Activated naive CD4-positive, alpha-beta T cell treated with anti-CD3 and anti-CD28 coated beads, Interleukin-2, amount 50 U/mL, for 72 hours (primary cell): ENCODE measurements at places on chromosomes 11 and 22.

- DNase-seq, result no peak
These were observed 3.7 kb upstream of the KCNE3 start for GRCh38 chr11:74471037-74471436.

DNA sequence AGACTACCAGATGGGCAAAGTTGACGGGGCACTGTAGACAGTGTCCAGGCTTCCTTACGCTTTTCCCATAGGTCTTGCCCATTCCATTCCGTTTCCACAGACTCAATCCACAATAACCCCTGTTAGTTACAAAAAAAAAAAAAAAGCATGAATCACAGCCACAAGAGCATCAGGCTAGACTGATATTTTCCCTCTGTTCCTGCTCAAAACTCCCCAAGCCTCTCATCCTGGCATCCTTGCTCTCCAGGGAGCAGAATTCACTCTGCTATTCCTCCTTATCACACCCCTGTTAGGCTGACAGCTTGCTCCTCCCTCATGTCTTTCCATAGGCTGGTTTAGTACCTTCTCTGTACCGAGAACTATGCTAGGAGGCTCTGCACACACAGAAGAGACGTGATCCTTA lies 42.2 kb downstream of the TMEM123 start:
- no peak for DNase-seq

DNA sequence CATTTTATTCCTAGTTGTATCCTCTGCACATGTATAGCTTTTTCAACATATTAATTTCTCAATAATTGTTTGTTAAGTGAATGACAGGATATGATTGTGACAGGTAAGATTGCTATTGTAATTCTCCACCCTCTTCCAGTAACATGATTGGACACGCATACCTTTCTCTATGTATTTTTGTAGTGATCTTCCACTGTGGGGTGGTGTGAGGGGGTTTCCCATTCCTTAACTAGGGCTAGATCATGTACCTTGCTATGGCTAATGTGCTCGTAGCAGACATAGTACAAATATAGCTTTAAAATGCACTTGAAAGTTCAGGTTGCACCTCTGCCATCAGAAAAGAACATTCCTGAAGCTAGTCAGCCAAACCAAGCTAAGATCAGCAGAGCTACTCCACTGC lies 2392.8 kb upstream of the RAG2 start:
- no peak for DNase-seq

DNA sequence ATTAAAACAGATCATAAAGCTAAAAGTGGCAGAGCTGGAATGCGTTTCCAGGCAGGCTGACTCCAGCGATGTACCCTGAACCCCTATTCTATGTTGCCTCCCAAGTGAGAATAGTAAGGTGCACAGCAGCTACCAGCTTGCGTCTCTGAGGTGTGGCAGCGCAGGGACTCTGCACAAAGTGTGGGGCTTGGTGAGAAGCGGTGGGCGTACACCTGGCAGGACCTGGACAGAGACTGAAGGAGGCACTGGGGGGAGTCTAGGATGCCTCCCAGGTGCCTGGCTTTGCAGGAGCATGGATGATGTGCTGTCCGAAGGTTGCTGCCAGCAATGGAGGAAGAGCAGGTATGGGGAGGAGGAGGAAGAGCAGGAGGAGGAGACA lies 42.9 kb downstream of the AMPD3 start:
- DNase-seq, result no peak

DNA sequence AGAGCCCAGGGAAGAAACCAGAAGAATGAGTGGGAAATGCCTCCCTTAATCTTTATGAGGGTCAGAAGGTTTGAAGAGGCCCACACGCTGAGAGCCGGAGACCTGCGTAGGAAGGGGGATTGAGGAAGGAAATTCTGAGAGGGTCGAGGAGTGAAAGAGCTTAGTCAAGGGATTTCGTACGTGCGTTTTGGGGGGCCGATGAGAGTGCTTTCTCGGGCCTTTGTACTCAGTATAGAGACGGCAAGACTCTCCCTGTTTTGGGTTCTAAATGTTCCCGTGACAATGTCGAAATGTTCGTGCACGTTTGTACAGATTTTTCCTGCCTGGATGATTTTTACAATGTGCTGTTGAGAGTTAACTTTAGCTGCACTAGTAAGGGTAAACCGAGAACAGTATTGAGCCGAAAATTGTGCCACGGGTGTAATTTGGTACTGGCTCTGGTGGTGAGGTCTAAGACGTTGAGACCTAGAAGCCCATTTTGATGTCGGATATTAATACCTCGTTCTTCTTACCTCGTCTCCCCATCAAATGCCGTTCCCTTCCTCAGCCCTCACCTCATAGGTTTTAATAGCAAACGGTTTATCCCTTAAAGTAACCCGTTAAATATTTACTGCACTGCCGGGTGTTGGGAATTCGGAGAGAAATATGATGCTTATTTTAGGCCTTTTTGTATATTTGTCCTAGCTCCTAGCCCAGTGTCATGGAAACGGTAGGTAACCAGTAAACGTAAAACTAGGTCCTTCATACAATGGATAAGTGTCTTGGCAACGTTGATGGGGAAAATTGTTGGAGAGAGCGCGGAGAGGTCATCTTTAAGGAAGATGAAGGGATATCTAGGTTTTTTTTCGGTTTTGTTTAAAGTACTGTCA lies 734 bp downstream of the C11orf58 start:
- no peak for DNase-seq

DNA sequence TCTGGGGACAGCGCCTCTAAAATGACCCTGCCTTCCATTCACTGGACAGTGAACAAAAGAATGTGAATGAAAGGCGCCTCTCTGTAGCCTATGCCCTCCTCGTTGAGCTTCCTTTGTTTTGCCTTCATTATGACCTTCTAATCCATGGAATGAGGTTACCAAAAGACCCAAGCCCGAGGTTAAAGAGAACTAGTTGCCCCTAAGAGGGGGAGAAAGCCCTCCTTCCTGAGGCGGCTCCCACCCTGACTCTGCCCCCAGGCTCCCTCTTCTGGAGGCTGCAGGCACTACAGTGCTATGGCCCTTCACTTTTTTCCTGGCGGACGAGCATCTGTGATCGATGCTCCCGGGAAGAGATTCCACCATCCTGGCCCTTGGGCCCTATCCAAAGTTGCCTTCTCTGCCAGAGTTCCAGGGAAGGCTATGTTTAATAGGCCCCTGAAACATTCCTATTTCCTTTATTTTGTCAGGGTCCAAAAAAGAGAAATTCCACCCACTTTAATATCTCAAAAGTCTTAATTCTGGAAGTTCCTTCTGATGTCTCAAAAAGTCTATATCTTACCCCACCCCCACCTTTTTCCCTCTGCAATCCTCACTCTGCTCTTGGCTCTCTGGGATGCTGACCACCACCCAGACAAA lies 147.3 kb downstream of the FEZ1 start:
- peak; percentile 64 for DNase-seq

- no peak for DNase-seq
These were observed 14.0 kb upstream of the NRGN start for GRCh38 chr11:124725719-124726105.
